ENCODE measurements at places on chromosomes 4 and X.

- no peak for DNase-seq
Measured at GRCh38 chrX:110733166-110733565, 62.5 kb downstream of the CHRDL1 start.

- no peak for DNase-seq
Measured at GRCh38 chr4:136922066-136922465, 610.2 kb downstream of the PCDH18 start.

GRCh38 chrX:130262231-130262630 is 6.5 kb downstream of the ZNF280C start:
- DNase-seq: no peak

- DNase-seq: no peak
Measured at GRCh38 chr4:144750348-144750747, 104.4 kb downstream of the HHIP start.

GRCh38 chrX:138939038-138939437 is 227.5 kb upstream of the FGF13 start:
- DNase-seq: no peak

DNA sequence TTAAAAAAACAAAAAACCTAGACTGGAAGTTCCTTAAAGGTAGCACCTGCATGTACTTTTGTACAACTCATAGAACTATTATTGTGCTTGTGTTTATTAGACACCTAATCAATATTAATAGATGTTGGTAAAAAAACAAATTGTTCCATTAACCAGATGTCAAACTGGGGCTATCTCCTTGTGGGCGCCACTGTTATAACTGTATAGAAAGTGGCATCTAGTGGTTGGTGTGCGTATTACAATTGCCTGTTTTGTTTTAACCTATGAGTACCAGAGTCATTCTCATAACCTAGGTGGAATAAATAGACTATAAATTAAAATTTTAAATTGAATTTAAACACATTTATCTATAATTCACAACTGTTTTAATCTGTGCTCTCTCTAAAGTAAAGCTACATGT is 97.4 kb downstream of the COL4A5 start:
- peak; percentile 36 for DNase-seq

DNA sequence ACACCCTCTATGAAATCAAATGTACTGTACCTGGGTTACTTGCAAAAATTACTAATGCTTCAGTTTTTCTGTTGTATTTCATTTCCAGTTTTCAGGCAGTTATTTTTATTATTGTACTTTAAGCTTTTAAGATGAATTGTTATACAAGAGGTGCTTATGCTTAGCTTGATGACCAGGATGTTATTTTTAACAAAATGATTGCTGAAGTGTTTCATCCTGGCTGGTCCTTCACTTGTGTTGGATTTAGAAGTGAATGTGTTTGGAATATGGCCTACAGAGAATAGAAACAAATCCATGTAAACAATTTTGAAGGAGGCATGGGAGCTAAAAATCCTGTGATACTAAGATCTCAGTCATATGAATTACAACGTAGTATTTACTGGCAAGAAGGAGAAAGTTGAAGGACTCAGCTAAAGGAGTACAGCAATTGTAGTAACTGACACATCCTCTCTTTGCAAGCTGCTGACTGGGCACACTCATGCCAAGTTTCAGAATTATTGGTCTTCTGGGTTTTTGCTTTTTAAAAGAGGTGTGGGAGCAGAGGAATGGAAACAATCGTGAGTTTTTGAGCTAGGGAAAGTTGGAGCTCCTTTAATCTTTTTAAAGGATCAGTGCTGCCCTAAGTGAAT is 9.2 kb downstream of the UBE2A start:
- no peak for DNase-seq

DNA sequence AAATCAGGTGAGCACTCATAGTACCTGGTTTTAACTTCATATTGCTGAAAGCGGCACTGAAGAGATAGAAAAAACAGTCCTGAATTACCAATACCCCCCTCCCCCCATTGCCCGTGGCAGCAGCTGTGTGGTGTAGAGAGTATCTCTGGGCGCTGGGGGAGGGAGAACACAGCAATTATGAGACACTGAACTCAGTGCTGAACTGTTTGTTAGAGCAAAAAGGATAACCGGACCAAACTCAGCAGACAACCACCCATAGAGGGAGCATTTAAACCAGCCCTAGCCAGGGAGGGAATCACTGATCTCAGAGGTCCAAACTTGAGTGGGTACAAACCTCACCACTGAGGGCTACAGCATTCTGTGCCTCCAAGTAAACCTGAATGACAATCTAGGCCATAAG is 457.4 kb upstream of the TEX13C start:
- DNase-seq: peak; percentile 0

DNA sequence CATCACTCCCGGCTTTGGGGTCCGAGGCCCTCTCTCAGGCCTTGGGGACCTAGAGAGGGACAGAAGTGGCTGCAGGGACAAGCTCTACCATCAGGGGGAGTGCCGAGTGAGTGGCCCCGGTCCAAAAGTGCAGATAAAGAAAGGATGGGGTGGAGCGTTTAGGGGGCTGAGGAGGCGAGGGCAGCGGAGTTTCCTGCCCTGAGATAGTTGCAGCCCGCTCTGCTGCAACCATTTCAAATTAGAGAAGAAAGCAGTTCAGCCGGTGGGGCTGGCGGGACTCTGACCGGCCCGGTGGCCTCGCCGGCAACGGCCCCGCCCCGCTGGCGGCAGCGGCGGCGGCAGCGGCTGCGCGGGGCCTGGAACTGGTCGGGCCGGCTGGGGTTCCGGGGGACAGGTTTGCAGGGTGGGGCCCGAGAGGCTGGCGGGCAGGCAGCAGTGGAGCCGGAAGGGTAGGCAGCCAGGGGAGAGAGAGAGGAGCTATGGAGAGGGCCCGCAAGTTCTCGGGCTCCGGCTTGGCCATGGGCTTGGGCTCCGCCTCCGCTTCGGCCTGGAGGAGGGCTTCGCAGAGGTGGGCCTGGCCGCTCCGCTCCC is 7.6 kb downstream of the DLG3 start:
- DNase-seq: peak; percentile 32

Measured in hippocampal formation (tissue), 2 donors.